ENCODE measurements at places on chromosomes 11 and 22. TPM values are rescaled to one million over a fixed set of nuclear protein-coding genes. Genes with fewer than 3 reads are reported as not detected.

OR51I1 gene
- 0.40 TPM for total RNA-seq

OR2D2 gene
- not detected for total RNA-seq

HBD gene
- 73.4 TPM for total RNA-seq

GGT5 gene
- 27.2 TPM for total RNA-seq

OR52I1 gene
- total RNA-seq, result not detected

GDPD4 gene
- total RNA-seq, result 1.6 TPM

DENND6B gene
- 6.2 TPM for total RNA-seq

SAA2 gene
- not detected for total RNA-seq

NXPE1 gene
- total RNA-seq, result not detected

GAS2L1 gene
- 19.6 TPM for total RNA-seq

NLRP10 gene
- not detected for total RNA-seq

KLHL22 gene
- total RNA-seq, result 40.1 TPM

TAF1D gene
- 99.4 TPM for total RNA-seq

BTBD18 gene
- not detected for total RNA-seq

LRRC10B gene
- 0.27 TPM for total RNA-seq

DNA sequence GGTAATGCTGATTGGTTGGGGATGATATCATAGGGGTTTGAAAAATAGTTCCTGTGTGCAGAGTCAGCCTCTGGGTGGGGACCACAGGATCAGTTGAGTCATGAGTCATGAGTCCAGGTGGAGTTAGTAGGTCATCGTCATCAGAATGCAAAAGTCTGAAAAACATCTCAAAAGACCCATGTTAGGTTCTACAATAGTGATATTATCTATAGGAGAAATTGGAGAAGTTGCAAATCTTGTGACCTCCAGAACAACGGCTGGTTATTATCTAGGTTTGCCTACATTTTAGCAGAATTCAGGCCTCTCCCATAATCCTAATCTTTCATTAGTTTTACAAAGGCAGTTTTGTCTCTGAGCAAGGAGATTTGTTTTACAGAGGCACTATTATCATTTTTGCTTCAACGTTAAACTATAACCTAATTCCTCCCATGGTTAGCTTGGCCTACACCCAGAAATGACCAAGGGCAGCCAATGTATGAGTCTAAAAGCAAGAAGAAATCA, 38.9 kb downstream of the MS4A2 start:
- no peak for DNase-seq

- peak; percentile 44 for DNase-seq
Measured at GRCh38 chr22:44793506-44794172, 41.3 kb downstream of the ARHGAP8 start.

DNA sequence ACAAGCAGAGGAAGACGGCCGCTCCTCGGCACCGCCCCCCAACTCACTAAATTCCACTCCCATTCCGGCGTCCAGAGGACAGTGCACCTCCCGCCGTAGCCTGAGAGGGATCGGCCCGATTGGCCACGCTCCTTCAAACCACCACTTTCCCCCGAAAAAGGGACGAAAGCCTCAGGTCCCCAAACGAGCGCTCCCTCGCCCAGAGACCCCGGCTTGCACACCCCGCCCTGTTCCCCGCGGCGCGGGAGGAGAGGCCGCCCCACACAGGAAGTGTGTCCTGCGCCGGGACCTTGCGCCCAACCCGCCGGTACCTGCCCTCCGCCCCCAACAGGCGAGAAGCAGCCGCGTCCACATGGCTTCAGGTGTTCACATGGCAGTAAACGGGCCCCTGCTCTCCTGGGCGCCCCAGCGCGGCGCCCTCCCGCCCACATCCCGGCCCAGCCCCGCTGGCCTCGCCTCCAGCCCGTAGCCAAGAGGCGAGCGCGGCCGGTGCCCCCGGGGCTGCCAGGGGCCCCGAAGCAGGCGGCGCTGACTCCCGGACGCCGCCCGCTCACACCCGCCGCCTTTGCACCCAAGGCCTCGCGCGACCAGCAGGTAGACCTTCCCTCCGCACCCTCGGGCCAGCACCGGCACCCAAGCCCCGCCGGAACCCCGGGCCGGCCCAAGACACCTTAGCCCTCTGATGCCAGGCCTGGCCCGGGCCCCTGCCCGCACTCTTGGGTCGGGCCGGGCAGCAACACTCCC, 849 bp downstream of the TCF20 start:
- peak; percentile 94 for DNase-seq

- DNase-seq, result no peak
Measured at GRCh38 chr11:62419314-62419929, 589 bp downstream of the SCGB1A1 start.

DNA sequence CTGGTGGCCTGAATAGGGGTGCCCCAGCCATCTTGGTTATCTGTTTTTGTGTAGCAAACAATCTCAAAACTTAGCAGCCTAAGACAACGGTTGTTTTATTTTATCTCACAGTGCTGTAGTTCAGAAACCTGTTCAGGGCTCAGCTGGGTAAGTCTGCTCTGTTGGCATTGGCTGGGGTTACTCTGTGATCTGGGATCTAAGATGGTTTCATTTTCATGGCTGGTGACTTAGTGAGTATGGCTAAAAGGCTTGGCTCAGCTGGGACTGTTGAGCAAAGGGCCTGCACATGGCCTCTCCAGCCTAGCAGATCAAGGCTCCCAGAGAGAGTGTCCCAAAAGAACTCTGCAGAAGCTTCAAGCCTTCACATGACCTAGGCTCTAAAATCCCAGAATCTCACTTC, 60.8 kb upstream of the POU2AF1 start:
- no peak for DNase-seq

DNA sequence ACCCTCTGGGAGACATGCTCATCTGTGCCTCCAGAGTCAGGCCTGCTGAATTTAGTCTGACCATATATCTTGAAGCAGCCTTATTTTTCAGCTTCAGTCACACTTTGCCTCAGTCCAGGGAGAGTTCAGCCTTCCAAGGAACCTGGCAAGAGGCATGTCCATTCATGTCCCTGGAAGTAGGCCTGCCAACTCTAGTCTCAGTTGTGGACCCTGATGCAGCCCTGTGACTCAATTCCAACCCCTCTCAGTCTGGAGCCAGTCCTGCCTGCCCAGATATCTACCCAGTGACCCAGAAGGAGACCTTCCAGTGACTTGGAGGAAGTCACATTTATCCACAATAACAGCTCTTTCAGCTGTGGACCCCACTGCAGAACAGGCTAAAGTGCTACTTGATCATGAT, 566.6 kb downstream of the TMEM135 start:
- DNase-seq, result no peak

- no peak for DNase-seq
Measured at GRCh38 chr22:33896154-33896553, 24.1 kb downstream of the LARGE1 start.

DNA sequence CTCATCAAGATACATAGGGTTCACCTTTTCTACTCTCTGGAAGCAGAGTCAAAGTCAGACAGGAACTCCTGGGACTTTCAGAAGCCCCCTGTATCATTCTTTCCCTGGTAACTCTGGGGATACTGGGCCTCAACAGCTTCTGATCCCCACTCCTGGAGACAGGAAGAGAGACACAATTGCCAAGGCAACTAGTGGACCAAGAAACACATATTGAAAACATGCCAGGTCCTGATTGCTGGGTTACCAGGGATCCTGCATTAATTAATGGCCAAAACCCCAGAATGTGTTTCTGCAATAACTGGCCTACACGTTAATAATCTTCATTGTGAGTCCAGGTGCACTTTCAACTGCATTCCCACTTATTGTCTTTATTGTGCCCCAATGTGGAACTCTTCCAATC, 260.8 kb upstream of the POU2AF2 start:
- DNase-seq, result no peak

DNA sequence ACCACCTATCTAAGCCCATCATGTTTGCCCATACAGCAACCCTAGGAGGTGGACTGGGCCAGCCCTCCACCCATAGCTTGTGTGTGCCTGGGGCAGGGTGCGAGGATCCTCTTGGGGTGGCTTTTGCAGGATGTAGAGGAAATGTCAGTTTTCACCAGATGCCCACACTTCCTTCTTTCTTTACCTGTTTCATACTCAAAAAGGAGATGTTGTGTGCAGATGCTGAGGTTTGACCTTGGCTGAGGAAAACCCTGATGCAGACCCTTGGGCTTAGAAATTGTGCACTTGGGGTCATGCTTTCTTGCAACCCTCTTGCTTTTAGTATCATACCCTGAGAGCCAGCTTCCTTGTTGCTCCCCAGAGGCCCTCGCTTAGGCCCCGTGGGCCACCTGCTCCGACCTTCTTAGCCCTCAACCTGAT, 2.2 kb downstream of the HTR3A start:
- no peak for DNase-seq

- no peak for DNase-seq
Measured at GRCh38 chr11:250274-250673, 13.5 kb downstream of the PSMD13 start.

- no peak for DNase-seq
Measured at GRCh38 chr11:106625566-106625965, 392.7 kb downstream of the GUCY1A2 start.

DNA sequence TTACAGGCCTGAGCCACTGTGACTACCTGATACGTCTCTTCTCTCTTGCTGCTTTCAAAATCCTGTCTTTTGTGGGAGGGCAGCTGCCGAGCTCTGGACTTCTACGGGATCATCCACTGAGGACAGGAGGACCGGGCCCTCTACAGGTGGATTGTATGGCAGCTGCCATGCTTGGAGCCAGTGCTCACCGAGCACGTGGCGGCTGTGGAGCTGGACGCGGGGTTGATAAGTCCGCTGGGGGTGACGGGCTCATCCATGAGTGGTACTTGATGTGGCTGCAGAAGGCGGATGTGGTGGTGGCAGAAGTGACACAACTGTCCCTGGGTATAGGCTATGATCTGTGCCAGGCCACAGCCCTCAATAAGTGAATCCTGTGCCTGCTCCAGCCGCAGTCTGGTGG, 1.8 kb upstream of the CYP2D6 start:
- no peak for DNase-seq

DNA sequence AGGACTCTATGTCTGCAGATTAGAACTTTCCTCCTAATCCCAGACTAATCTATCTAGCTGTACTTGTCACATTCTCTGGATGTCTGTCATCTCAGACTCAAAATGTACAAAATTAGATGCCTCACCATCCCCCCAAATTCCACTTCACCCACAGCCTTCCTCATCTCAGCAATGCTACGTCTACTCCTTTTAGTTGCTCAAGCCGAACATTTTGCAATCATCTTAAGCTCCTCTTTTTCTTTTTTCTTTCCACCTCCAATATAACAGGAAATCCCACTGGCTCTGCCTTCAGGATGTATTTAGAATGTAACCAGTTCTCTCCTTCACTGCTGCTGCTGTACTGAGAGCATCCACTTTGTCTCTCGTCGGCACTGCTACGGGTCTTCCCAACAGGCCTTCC, 1091.8 kb downstream of the TBC1D22A start:
- no peak for DNase-seq

GRCh38 chr22:42509548-42509947, 10.0 kb downstream of the RRP7A start:
- DNase-seq, result no peak

- no peak for DNase-seq
Measured at GRCh38 chr22:20528405-20528978, 21.1 kb downstream of the MED15 start.

- no peak for DNase-seq
Measured at GRCh38 chr11:108338750-108339149, 115.9 kb downstream of the ATM start.

GRCh38 chr11:280706-281485, 2.7 kb downstream of the NLRP6 start:
- peak; percentile 92 for DNase-seq

GRCh38 chr11:58392746-58393145, 13.9 kb downstream of the OR5B3 start:
- no peak for DNase-seq

DNA sequence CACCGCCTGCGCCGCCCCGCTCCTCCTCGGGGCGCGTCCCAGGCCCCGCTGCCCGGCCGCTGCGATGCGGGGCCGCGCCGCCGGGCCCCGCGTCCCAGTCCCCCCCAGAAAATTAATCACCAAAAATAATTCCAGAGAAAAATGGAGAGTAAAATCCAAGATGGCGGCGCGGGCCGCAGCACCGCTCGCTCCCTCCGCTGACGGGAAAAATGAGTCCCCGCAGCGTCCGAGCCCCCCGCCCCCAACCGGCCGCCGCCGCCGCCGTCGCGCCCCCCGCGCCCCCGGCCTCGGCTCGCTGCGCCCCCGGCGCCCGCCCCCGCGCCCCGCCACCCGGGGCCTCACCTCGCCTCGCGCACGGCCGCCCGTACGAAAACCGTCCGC, at the start of gene KMT5B:
Gene KMT5B, minus strand, starts transcription at position 162 of the 381 bp plus-strand sequence. CDS start 23,220 bp downstream, outside the sequence.
- DNase-seq, result no peak

GRCh38 chr11:35792148-35792845, 129.7 kb downstream of the TRIM44 start:
- no peak for DNase-seq

DNA sequence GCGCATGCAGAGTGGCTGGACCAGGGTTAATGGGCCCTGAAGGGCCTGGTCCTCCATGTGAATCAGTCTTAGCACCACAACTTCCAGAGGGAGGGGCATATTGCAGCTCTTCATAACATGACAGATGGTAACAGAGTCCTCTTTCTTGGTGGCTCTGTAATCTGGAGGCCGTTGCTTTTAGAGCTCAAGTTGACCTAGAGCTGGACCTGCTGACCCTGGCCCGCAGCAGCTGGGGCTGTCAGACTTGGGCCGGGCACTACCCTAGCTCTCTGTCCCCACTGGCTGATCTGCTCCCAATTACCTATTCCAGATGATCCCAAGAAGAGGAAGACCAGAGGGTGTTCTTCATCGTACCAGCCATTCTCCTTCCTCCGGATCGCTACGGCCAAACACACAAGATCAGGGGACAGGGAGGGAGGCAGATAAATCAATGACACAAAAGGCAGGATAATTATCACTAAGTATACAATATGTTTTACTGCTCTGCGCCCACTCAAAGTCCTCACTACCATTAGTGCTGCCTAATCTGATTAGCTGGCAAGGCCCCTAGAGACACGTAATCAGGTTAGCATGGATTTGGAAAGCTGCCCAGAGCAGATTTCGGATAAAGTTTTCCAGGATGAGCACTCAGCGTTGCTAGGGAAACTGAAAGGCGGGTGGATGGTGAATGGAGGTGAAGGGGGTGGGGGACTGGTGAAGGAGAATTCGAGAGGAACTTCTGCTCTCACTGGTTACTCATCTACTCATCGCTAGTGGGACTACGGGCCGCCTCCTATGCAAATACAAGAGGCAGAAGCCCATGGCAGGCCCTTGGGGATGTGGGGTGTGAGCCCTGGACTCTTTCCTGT, 64.5 kb upstream of the PHOX2A start:
- DNase-seq, result no peak

DNA sequence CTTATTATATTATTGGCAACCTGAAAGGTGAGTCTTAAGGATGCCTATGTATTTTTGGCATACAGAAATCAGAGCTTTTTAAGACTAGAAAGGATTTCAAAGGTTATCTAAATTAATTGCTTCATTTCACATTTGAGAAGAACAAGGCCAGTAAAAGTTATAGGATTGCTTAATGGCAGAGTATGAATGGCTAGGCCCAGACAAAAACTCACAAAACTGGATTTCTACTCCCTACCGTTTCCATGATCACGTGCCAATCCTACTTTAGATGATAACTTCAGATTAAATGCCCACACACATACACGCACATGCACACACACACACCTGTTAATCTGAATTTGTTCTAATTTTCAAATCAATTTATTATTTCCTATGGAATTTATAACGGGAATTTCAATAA, 1.8 kb upstream of the PDE3B start:
- DNase-seq, result no peak

GRCh38 chr11:50164050-50164449, 131.4 kb downstream of the OR4C45 start:
- DNase-seq, result no peak

GRCh38 chr11:62708793-62709192, 1.3 kb downstream of the GNG3 start:
- peak; percentile 90 for DNase-seq
